ENCODE measurements at places on chromosomes 7 and 10.
A peak's percentile ranks its signal among the peaks of the same experiment; 100 is the strongest.

- no peak for DNase-seq
Observed at GRCh38 chr10:77045085-77045484, 592.5 kb downstream of the KCNMA1 start.

DNA sequence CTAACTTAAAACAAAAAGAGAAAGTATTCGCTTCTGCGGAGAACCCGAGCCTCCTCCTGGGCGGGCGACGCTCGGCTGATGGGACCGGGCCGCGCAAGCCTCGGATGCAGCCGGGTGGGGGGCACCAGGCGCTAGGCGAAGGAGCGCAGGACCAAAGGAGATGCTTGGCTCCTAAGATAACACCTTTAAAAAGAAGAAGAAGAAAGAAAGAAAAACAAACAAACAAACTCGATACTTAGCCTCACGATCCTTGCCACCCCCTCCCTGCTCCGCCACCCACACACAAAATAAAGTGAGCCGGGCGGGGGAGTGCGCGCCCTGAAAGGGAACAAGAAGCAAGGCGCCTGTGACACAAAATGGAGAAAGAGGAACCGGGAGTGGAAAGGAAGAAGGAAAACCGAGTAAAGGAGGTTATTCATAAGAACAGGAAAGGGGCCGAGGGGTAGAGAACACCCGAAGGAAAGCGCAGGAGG, 34.0 kb upstream of the EBLN1 start:
- DNase-seq = peak; percentile 6

DNA sequence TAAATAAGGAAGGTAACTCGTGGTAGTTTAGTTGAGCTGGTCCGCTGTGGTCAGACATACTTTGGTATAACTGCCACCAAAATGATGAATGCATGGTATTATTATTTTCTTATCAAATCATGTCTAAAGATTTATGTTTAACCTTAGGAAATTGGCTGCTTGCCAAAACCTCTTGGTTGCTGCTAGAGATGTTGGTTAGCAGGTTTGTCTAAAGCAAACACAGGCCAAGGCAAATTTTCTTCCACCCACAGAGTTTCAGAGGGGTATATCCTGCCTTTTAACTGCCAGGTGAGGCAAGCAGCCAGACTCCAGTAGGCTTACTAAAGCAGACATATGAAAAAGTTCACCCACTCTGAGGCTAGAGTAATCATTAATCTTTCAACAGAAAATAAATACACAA, 101.4 kb downstream of the SEMA3E start:
- DNase-seq = no peak

- no peak for DNase-seq
Observed at GRCh38 chr7:138663725-138664710, 37.1 kb downstream of the SVOPL start.

DNA sequence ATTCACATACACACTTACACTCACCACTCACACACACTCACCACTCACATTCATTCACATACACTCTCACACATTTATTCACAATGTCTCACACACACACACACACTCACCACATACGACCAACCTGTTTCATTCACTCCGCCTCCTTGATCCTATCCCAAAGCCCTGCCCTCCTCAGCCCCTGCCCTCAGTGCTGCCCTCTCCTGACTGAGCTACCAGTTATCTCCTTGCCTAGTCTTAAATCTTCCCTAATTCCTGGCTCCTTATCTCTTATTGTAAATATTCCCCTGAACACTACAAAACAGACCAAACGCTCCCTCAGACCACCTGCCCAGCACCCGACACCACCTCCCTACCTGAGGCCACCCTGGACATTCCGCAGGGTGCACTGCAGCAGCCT, 26.1 kb upstream of the C10orf120 start:
- no peak for DNase-seq

DNA sequence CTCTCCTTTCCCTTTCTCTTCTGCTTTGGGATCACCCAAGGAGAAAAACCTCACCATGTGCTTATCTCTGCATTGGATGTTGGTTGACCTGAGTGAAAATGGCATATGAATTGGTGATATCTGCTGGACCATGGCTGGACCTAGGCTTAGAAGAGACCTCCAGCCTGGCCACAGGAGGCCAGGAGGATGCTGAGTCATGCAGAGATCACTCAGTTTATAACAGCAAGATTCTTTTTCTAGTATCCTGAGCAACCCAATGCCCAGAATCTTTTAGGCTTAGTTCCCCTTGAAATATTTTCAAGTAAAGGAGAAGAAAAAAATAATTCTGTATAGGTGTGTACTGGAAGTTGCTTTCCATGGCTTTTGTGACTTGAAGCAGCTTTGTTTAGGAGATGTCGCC, 236.3 kb downstream of the KLF6 start:
- DNase-seq = no peak

GRCh38 chr7:122132341-122132740, 11.7 kb downstream of the AASS start:
- no peak for DNase-seq

- no peak for DNase-seq
Observed at GRCh38 chr7:92973974-92974373, 137.6 kb upstream of the CDK6 start.

DNA sequence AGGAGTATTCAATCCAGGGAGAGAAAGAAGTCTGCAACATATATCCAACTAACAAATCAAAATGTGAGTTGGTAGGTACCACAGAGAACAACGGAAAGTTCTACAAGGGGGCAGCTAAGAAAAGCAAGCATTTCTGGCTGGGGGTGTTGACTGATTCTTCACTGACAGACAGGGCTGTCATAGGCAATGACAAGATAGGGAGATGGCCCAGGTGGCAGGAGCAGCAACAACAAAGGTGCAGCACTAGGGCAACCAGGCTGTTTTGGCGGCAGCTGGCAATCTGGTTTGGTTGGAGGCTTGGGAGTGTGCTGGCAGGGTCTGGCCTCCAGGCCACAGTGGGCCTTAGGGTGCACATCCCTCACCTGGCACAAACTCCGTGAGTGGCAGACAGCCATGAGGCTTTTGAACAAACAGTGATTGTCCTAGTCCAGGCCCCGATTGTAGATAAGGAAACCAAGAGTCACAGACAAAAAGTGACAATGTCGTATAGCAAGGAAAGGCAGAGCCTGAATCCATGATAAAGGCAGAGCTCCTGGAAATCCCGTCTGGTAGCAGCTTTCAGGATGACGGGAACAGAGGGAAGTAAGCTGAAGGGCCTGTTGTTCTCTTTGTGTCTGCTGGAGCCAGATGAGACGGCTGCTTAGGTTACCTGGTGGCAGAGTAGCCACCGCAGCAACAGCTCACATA, 28.4 kb downstream of the DPCD start:
- DNase-seq = no peak

GRCh38 chr7:98105942-98106544, 619 bp upstream of the LMTK2 start:
- DNase-seq = no peak

- no peak for DNase-seq
Observed at GRCh38 chr7:19561121-19561805, 147.6 kb downstream of the POLR1F start.

DNA sequence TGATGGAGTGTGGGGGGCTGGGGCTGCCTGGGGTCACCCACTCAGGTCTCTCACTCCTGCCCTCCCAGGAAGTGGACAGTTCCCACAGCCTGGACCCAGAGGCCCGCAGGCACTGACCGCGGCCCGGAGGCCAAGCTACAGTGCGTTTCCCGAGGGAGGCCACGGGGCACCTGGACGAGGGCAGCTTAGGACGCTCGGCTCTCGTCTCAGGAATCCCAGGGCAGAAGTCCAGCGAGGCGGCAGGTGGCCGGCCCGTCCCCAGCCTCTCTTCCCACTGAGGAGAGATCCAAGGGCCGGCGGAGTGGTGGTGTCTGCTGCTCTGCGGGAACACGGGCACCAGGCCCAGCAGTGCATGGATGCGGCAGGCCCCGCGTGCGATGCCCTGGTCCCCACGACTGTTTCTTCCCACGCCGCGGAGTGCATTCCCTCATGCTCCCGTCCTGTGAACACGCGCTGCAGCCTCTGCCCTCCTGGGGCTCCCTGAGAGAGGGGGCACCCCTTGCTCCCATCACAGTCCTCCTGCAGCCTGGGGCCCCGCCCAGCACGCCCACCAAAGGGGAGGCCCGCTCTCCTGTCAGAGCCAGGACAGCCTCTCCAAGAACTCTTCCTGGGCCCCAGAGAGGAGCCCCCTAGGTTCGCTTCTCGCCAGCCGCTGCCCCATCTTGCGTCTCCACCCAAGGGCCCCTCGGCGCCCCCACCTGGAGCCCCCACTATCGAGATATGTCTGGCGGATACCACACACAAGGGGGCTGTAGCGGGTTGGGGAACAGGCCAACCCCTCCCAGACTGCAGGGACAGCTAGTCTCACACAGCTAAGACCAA, 24.3 kb upstream of the GPR146 start:
- no peak for DNase-seq

- DNase-seq = no peak
Observed at GRCh38 chr7:137583172-137583571, 239.6 kb upstream of the PTN start.

DNA sequence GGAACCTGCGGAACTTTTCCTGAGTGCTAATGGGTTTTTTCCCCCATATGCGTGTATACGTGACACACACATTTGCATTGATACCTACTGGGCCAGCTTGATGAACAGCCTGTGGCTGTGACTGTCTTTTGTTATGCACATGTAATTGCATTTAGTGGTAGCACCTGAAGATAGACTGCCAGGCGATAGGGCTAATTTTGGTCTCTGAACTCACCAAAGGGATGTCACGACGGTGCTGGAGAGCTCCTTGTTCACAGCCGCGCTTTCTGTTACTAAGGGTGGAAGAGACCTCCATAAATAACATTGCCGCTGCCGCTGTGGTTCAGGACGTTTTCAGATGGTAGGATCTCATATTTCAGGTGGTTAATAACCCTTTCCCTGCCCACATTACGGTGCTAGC, 133.2 kb downstream of the CAMK1D start:
- no peak for DNase-seq

DNA sequence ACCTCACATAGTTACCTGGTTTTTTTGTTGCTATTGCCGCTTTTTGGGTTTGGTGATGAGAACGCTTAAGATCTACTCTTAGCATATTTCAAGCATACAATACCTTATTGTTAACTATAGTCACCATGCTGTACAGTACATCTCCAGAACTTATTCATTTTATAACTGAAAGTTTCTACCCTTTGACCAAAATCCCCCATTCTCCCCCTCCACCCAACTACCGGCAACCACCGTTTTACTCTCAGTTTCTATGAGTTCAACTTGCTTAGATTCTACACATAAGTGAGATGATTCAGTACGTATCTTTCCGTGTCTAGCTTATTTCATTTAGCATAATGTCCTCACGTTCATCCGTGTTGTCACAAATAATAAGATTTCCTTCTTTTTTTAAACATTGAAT, 86.7 kb upstream of the IL6 start:
- DNase-seq = no peak

DNA sequence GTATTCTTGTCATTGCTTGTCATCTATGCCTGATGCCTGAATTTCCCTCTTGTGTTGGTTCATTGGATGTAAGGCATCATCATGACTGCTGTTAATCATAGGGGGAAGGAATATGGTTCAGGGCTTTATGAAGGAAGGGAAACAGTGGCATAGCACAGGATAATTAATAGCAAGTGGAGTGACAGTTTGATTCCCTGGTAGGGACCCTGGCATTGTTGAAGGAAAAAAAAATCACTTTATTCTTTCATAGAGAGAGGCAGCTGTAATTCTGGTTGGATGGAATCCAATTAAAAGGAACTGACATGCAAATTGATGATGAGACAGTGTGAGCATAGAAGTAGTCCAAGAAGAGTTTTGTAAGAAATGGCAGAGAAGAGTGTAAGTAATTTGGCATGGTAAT, 121.4 kb downstream of the AUTS2 start:
- no peak for DNase-seq

- no peak for DNase-seq
Observed at GRCh38 chr7:28151965-28152364, 28.6 kb downstream of the JAZF1 start.

DNA sequence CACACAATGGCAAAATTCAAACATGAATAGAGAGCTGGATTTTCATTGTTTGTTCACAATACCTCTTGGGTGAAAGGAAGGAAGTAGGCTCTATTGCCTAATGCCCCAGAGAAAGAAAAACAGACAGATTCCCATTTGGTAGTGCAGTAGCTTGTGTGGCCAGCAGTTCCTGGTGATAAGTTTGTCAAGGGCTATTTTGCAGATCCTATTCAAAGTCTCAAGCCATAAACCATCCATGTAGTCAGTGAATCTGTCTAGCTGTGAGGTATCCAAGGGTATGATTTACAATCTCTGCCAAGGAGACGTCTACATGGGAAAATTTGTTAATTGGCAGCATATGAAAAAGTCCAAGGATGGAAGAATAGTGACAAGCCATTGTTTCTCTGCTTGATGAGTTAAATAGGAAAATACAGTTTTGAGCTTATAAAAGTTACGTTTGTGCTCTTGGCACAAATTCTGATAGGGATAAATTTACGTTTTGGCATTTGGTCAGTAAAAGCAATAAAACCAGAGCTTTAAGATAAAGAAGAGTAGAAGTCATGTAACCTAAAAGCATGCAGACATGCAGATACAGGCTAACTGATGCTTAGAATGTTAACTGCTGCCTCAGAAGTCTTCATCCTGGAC, 269.1 kb downstream of the GATA3 start:
- DNase-seq = no peak

DNA sequence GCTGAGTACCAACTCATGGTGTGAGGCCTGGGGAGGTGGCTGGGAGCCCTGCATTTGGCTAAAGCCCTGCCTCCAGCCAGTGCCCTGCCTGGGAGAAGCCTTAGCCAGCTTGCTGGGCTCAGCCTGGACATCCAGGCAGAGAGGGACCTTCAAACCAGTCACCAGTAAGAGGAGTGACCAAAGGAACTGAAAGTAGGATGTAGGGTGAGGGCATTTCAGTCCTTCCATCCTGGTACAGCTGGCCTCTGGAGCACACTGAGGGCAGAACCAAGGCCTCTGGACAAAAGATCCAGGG, 124.8 kb downstream of the ADCY1 start:
- no peak for DNase-seq

GRCh38 chr7:66296557-66296956, 91.4 kb downstream of the TPST1 start:
- DNase-seq = no peak

GRCh38 chr7:77910124-77910523, 111.6 kb downstream of the PHTF2 start:
- no peak for DNase-seq

- DNase-seq = no peak
Observed at GRCh38 chr10:112886463-112886862, 63.6 kb upstream of the TCF7L2 start.

GRCh38 chr7:101104193-101104713, 19.0 kb downstream of the TRIM56 start:
- DNase-seq = no peak

All from GF-D8 (cell line).